ENCODE measurements at places on chromosomes 3 and 15.
A peak's percentile ranks its signal among the peaks of the same experiment; 100 is the strongest.

- DNase-seq, result no peak
Measured at GRCh38 chr15:88401251-88401995, 65.8 kb downstream of the MRPL46 start.

DNA sequence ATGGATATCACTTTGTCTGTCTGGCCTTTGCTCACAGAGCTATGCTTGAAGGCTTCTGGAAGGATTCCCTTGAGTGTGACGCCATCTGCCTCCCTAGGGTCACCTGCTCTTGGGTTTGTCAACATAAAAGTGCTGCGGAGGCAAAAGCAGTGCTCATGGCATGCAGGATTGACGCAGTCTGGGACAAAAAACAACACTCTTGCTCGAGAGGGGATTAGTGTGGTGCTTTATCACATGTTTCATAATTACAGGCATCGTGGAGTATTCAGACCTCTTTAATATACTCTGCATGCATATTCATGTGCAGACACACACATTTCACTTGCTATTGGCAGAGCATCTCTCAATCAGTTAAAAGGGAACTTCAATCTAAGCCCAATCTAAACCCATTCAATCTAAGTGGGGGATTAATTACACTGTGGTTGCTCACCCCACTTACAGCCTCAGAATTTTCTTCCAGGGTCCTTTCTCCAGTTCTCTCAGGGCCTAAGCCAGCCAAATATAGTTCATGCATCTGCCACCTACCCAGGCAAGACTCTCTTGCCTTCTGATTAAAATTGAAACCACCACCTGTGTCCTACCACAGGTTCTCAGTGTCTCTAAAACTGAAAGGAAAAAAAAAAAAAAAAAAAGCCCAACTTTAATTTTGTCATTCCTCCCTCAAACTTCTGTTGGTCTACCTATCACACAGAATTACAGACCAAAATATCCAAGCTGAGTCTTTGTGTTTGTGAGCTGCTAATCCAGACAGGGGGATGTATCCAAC lies 75.6 kb downstream of the BFSP2 start:
- DNase-seq, result no peak

- peak; percentile 96 for DNase-seq
Measured at GRCh38 chr15:92801774-92802464, 98.2 kb upstream of the CHD2 start.

DNA sequence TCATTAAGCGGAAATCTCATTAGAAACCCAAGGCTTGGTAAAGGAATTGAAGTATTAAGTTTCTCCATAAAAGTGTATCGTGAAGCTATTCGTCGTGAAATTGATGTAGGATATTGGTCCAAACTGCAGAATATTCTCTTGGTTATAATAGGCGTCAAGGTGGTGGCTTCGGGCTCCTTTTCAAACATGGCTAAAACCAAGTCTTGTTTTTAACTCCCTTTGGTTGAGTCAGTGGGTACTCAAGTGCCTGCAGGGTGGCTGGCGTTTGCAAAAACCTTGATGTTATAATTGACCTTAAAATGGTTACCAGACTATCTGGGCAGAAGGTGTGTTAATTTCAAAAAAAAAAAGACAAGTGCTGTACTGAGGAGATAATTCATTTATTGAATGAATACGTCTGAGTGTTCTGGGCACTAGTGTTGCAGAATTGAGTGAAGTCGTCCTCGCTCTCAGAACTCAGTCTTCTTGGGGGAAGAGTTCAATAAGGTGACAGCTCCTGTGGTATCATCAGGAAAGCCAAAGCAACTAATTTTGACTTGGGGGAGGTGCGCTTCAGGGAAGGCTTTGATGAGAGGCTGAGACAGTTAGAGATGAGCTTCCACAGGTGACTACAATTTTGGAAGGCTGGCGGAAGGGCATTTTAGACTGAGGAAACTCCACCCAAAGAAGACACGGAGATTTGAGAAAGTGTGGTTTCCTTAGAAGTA lies 1.5 kb downstream of the UBE2Q2 start:
- no peak for DNase-seq

DNA sequence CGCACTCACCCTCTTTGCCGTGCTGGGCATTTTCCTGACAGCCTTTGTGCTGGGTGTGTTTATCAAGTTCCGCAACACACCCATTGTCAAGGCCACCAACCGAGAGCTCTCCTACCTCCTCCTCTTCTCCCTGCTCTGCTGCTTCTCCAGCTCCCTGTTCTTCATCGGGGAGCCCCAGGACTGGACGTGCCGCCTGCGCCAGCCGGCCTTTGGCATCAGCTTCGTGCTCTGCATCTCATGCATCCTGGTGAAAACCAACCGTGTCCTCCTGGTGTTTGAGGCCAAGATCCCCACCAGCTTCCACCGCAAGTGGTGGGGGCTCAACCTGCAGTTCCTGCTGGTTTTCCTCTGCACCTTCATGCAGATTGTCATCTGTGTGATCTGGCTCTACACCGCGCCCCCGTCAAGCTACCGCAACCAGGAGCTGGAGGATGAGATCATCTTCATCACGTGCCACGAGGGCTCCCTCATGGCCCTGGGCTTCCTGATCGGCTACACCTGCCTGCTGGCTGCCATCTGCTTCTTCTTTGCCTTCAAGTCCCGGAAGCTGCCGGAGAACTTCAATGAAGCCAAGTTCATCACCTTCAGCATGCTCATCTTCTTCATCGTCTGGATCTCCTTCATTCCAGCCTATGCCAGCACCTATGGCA lies 41.1 kb upstream of the CSTA start:
- no peak for DNase-seq

- DNase-seq, result peak; percentile 43
Measured at GRCh38 chr3:182241766-182242488, 530.2 kb downstream of the SOX2 start.

- no peak for DNase-seq
Measured at GRCh38 chr3:194067949-194068362, 68.0 kb upstream of the HES1 start.

DNA sequence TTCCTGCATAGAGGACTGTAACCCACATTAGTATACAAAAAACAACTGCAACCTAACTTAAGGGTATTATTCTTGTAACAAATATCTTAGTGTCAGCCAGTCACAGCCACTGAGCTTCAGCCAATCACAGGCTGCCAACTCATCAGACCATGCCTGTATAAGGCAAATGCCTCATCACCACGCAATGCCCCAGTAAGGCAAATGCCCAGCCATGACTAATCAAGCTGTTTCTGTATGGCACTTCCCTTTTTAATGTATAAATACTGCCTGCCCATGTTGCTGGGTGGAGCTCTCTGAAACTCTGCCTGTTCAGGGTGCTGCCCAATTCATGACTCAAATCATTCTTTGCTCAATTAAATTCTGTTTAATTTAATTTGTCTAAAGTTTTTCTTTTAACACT lies 18.4 kb upstream of the GABRA5 start:
- DNase-seq, result no peak

GRCh38 chr15:47900751-47901150 lies 183.4 kb downstream of the SEMA6D start:
- DNase-seq, result no peak

DNA sequence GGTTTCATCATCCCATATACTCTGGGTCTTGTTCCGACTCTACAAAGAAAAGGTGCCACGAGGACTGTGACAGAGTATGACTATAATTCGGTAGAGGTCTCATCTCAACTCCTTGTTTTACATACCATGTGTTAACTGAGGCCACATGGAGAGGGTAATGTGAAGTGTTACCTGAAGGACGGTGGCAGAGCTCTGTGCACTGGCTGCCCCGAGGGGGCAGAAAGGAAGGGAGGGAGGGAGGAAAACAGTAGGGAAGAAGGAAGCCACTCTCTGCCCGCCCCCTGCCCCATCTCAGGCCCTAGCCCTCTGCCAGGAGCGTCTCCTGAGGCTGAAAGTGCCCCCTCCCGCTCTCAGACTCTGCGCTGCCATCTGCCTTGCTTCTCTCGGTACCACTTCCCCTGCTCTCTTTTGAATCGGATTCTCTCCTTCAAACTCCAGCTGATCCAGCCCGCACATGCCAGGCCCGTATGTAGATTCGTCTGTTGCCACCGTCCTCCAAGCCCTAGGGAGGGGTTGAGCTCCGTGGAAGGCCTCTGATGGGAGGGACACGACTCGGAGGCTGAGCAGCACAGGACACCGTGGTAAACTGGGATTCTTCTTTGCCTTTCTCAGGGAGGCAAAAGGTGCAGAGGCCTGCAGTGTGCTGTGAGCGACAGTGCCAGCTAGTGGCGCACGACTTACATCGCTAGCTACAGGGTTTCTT lies 70.5 kb upstream of the ATP10A start:
- DNase-seq, result peak; percentile 88

- DNase-seq, result peak; percentile 88
Measured at GRCh38 chr3:186746008-186746407, 28.8 kb downstream of the KNG1 start.

DNA sequence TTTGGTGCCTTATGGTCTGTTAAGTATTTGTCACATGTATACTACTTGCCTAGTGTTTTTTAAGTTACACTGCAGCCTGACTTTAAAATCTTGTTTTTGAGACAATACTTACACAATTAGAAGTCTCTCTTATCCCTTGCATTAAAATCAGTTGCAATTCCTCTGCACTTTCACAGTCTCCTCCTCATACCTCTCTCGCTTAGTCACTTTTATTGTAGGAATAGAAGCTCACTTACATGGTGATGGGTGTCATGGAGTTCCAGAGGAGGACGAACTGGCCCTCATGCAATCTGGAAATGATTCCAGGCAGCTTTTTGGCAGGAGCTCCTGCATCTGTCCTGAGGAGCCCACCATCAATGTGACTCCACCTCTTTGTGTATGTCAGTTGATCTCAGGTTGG lies 238.4 kb upstream of the TBC1D5 start:
- peak; percentile 4 for DNase-seq

GRCh38 chr3:116476691-116477090 lies 31.4 kb upstream of the LSAMP start:
- no peak for DNase-seq

DNA sequence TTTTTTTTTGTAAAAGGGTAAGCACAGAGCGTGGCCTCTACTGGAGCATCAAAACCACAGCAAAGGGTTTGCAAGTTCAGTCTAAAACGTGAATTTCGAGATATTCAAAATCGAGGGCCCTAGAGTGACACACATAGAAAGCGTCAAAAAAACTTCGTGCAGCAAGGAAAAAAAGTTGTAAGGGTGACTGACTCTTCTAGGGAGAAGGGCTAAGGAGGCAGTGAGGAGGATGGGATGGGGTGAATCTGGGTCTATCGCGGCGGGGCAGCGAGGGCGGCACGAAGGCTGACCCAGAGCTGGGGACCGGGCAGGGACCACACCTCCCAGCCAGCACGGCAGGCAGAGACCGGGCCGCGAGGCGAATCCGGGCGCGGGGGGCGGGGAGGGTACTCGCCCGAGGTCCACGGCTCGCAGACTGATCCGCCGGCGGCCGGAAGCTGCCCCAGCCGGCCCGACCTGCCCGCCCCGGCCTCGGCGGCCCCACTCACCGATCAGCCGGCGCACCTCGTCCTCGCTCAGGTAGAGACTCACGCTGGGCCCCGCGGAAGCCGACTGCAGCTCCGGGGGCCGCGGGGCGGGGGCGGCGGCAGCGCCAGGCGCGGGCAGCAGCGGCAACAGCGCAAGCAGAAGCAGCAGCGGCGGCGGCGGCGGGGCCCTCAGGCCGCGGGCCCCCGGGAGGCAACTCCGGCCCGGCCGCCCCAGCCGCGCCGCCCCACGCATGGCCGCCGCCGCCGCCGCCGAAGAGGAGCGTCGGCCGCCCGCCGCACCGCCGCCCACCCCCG lies 533 bp downstream of the RYK start:
- DNase-seq, result peak; percentile 41

GRCh38 chr3:96430079-96430478 lies 384.3 kb upstream of the EPHA6 start:
- no peak for DNase-seq

GRCh38 chr15:84840741-84841429 lies 23.7 kb downstream of the ALPK3 start:
- no peak for DNase-seq

GRCh38 chr3:60434950-60435349 lies 816.3 kb downstream of the FHIT start:
- DNase-seq, result peak; percentile 33

- DNase-seq, result no peak
Measured at GRCh38 chr3:135050536-135050935, 255.5 kb downstream of the EPHB1 start.

DNA sequence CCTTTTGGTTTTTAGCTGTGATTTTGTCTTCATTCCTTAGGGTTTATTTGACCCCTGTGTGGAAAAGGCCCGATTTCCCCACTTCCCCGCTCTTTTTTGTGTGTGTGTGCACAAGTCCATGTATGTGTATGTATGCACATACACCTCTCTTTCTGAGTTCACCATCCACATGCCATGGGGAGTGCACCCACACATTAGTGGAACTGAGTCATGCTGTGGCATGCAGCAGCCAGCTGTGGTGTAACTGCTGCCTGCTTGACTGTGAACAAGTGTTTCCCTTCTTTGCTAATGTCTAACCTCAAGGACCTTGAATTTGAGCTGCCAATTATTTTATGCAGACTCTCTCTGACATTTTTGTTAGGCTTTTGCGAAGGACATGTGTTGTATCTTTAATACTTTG lies 434.9 kb upstream of the TPM1 start:
- peak; percentile 70 for DNase-seq

DNA sequence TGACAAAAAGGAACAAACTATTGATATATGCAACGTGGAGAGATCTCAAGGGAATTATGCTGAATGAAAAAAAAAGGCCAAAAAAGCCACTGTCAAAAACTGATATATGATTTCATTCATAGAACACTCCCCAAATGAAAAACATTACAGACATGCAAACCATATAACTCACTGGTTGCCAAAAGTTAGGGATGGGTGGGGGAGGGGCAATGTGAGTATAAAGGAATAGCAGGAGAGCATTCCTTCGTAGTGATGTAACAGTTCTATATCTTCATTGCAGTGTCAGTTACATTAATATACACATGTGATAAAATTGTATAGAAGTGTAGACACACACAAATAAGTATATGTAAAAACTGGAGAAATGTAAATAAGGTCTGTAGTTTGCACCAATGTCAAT lies 12.2 kb downstream of the GBE1 start:
- DNase-seq, result peak; percentile 92

- DNase-seq, result peak; percentile 63
Measured at GRCh38 chr15:26864664-26865191, 2.1 kb upstream of the GABRA5 start.

DNA sequence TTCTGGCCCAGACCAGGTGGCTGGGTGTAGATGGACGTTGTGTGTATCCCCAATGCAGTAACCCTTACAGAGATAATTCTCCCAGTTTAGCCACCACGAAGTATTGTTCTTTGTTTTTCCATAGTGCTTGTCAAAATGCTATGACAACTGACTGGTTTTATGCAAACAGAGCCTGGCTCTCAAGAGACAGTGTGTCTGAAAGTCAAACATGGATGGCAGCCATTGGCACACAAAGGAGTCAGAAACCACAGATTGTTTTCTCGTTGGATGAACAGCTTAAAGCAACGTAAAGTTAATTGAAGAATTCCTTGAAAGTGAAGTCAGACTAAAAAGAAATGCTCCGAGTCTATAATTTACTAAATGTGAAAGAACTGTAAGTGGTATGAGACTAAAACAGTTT lies 91.2 kb downstream of the FILIP1L start:
- peak; percentile 79 for DNase-seq

DNA sequence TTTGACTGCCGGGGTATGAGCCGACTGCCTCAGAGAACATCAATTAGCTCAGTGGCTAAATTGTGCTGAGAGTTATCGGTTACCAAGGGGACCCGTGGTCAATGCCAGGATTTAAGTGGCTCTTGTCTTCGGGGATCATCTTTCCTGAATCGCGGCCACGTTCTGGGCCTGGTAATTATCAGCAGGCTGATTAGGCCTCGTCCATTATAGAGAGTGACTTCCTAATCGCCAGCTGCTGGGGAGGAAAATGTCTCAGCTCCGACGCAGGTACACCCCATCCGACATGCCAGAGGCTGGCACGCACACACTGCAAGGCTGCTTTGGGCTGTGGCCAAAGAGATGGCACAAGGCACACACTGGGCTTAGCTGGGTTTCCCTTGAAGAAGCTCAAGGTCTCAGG lies 10.6 kb downstream of the TRH start:
- no peak for DNase-seq
